ENCODE measurements at places on chromosomes 5 and 9. TPM values are rescaled to one million over a fixed set of nuclear protein-coding genes. Genes with fewer than 3 reads are reported as not detected.
A peak's percentile ranks its signal among the peaks of the same experiment; 100 is the strongest.

PCDHGB4 gene
- total RNA-seq, result 35.5 TPM

HTR4 gene
- 0.27 TPM for total RNA-seq

EPB41L4B gene
- 5.2 TPM for total RNA-seq

MYOZ3 gene
- total RNA-seq, result 8.5 TPM

FAM221B gene
- total RNA-seq, result 0.07 TPM

ADGRD2 gene
- 0.62 TPM for total RNA-seq

PCDHGA2 gene
- total RNA-seq, result 0.33 TPM

DNA sequence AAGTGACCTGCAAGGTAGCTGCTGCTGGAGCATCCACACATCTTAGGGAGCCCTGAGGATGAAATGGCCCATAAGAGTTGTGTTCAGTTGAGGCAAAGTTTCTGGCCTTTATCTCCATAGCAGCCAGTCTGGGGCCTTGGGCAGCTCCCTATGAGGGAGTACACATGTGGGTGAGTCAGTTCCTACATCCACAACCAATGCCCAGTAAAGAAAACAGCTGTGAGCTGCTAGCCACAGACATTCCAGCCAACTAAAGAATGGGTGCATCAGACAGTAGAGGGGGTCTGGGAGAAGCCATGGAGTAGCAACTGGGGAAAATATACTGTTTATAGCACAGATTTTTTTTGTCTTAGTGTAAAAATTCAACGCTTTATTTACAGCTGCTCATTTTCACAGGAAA, 720.7 kb downstream of the TLE1 start:
- DNase-seq, result no peak

DNA sequence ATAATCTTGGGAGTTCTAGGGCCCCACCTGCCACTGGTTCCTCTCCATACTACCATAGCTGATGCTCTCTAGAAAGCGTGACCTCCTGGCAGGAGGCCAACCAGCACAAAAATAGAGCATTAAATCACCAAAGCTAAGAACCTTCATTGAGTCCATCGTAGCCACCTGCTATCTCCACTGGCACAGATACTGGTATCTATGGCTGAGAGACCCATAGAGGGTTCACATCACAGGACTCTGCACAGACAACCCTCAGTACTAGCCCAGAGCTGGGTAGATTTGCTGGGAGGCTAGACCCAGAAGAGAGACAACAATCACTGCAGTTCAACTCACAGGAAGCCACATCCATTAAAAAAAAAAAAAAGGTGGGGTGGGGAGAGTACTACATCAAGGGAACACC, 509.1 kb downstream of the DTWD2 start:
- no peak for DNase-seq

DNA sequence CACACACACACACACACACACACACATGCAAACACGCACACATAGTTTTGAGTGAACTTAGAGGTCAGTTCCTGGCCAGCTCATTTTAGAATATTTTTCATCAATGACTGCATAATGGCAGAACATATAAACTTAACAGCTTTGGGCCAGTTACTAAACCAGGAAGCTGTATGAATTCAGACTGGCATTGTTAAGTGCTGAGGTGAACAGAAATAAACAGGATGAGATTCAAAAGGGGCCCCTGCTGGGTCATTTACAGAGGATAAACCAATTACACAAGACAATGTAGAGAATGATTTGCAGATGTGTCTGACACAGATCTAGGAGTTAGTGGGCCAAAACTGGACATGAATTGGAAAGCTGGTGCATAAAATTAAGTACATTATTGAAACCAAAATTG, 44.6 kb downstream of the MARCHF11 start:
- no peak for DNase-seq

- DNase-seq, result no peak
These were observed 681 bp upstream of the ETF1 start for GRCh38 chr5:138543730-138544104.

DNA sequence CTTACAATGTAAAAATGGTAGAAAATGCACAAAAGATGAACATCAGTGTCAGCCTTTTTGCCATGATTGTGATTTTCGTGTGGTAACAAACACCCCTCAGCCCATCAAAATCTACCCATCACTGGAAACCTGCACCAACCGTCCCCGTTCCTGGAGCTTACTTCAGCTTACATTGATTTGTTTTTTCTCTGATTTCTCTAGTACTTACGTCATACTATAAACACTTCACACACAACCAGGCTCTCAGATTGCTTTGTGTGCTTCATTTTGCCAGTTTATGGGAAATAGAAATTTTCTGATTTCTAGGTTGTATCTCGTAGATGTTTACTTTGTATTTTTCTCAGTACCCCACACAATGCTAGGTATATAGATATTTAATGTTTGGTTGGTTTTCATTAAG, 129.1 kb downstream of the RAB3C start:
- no peak for DNase-seq

DNA sequence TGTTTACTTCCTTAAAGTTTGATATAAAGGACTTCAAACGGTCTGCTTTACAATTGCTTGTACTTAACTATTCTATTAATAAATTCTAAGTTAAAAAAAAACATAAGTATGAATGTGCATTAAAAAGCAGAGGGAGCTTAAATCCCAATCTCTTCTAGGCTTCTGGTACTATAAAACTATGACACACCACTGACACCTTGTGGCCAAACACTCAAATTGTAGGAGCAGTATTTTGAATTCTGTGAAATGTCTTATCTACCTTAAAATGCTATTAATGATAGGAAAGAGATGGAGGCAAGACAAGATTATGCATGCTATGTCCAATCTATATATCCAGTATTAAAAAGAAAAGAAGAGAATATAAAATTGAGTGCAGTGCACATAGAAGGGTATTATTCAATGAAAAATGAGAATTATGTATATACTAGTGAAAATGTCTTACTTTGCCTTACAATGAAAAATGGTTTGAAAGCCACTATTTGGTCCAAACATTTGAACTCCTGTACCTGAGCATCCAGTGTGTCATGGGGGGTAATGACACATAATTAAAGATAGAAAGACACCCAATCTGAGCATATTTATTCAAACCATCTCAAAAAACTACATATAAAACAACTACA, 87.6 kb downstream of the ERP44 start:
- no peak for DNase-seq

GRCh38 chr5:8958602-8959001, 587.3 kb downstream of the SEMA5A start:
- DNase-seq, result no peak

DNA sequence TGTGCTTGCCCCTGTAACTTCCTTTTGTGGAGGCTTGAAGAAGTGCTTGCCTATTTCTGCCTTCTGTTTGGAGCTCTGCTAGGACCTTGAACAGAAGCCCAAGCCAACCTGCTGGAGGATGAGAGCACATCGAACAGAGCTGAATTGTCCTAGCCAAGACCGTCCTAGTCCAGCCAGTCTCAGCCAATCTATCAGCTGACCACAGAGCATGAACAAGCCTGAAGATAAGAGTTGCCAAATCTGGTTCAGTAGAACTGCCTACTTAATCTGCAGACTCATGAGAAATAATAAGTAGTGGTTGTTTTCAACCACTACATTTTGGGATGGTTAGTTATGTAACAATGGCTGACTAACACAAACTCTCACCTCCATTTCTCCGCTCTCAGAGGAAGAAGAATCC, 4.4 kb upstream of the SNX2 start:
- DNase-seq, result no peak

DNA sequence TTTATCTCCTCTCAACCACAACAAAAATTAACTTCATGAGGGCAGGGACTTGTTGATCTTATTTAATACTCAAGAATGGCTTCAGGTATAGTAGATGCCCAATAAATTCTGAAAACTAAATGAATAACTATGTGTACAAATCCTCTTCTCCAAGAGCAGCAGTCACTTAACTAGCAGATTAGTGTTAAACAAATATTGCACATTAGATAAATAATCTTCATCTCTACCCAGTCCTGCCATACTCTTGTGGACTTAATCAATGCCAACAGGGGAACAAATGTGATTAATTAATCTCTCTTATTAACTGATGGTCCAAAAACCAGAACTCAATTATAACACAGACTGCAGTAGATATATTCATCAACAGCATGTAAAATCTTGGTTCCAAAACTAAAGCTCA, 15.0 kb upstream of the ITGA1 start:
- DNase-seq, result no peak

DNA sequence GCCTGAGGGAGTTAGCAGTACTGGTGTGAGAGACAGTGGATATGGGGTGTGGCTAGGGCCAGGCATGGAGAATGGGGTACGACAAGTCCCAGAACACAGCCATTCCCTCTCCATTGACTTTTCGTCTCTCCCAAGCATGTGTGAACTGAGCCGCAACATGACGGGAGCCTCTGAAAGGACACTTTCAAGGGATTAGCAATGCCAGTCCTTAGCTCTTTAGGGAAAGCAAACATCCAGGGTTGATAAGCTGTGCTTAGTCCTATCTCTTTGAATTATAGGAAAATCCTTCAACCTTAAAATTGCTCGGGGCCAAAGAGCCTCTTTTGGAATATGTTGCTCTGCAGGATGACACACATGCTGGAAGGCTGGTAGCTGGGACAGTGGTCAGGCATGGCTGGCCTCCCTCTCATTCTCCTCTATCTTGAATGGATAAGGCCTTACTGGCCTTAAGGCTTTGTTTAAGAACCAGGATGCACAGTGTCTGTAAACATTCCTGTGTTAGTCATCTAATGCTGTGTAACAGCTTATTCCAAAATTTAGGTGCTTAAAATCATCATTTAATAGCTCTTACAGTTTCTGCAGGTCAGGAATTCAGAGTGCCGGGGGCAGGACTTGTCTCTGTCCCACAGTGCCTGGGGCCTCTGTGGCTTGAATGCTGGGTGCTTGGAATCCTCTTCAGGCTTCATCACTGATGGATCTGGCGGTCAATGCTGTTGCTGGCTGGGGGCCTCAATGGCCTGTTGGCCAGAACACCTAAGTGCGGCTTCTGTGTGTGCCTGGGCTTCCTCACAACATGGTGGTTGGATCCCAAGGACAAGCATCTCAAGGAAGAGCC, 95.3 kb downstream of the PTTG1 start:
- DNase-seq, result no peak

- no peak for DNase-seq
These were observed 127.1 kb upstream of the ICE1 start for GRCh38 chr5:5295351-5295750.

GRCh38 chr9:92860867-92861266, 17.0 kb downstream of the ZNF484 start:
- no peak for DNase-seq

DNA sequence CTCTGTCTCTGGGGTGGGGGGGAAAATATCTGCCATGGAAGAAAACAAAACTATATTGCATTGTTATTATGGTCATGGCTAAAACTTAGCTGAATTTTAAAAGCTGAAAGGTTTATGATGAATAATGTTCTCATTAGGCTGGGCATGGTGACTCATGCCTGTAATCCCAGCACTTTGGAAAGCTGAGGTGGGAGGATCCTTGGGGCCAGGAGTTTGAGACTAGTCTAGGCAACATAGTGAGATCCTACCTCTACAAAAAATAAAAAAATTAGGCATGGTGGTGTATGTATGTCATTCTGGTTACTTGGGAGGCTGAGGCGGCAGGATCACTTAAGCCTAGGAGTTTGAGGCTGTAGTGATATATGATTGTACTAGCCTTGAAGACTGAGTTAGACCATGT, 44.5 kb downstream of the IPO11 start:
- no peak for DNase-seq

DNA sequence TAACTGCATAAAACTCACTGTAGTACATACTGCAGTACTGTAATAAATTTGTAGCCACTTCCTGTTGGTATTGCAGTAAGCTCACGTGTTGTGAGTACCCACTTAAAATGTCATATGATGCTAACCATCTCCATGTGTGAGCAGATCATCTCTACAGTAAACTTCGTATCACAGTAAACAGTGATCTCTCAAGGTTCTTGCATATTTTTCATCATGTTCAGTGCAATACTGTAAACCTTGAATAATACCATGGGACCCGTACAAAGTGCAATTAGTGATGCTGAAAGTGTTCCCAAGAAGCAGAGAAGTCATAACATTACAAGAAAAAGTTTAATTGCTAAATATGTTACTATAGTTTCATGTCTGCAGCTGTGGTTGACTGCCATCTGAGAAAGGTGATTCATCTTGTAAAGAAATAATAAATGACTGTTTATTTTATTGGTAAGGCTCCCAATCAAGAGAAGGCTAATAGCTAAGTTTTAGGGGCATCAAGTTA, 253.8 kb upstream of the POU5F2 start:
- DNase-seq, result no peak

DNA sequence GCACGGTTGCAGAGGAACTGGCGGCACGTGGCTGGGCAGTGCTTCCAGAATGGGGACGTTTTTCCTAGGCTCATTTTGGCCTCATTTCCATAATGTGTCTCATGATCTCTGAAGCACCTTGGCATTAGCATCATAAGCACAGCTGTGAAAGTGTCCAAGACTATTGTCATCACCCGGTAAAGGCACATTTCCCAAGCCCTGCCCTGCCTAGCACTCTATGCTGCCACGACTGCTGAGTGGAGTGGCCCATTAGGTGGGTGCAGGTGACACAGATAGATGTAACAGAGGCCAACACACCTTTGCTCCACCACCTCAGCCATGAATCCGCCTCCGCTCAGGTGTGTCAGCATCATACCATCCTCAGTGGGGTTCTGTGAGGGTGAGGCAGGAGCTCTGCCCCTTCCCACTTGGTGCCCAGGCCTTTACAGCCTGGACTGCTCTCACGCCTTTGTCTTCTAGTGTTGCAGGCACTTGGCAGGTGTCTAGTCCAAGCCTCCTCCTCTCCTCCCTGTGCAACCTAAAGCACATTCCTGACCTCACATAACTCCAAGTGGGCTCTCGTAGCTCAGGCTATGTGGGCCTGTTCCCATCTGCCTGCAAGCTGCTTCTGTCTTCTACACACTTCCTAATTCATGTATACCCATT, 213.0 kb downstream of the FSTL4 start:
- DNase-seq, result no peak

- no peak for DNase-seq
These were observed 323.8 kb downstream of the PDE4D start for GRCh38 chr5:59569608-59570334.

GRCh38 chr9:14616188-14616982, 76.8 kb downstream of the ZDHHC21 start:
- no peak for DNase-seq

DNA sequence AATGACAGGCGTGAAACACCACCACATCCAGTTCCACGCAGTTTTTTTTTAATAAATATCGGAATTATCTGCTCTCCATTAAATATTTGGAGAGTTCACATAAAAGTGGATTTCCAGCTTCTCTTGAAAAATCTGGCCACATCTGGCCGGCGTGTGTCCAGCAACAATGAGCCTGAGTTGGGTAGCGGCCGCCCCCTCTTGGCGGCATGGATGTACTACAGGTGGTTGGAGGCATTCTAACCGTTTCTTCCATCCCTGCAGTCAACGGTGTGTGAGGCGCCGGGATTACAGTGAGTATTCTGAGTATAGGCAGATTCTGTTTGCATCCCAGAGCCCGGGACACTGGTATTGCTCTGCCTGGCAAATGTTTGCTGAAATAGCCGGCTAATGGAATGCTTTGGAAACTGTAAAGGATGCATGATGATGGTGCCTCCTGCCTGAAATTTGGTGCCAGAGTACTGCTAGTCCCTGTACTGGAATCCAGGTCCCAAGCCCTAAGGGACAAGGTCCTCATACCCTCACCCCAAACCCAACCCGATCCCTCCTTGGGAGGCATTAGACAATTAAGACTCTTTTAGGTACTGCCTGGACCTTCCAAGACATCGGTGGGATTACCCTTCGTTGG, 13.6 kb upstream of the GM2A start:
- DNase-seq, result peak; percentile 59

- DNase-seq, result no peak
These were observed 50.8 kb upstream of the SIMC1 start for GRCh38 chr5:176187276-176188062.

All from mesothelial cell of epicardium (in vitro differentiated cells).